ENCODE measurements at places on chromosomes 1 and 21.

GRCh38 chr1:178581351-178582303 is 68.7 kb downstream of the TEX35 start:
- no peak for DNase-seq

- peak; percentile 13 for DNase-seq
These were observed 85.3 kb upstream of the GPR88 start for GRCh38 chr1:100452641-100453040.

DNA sequence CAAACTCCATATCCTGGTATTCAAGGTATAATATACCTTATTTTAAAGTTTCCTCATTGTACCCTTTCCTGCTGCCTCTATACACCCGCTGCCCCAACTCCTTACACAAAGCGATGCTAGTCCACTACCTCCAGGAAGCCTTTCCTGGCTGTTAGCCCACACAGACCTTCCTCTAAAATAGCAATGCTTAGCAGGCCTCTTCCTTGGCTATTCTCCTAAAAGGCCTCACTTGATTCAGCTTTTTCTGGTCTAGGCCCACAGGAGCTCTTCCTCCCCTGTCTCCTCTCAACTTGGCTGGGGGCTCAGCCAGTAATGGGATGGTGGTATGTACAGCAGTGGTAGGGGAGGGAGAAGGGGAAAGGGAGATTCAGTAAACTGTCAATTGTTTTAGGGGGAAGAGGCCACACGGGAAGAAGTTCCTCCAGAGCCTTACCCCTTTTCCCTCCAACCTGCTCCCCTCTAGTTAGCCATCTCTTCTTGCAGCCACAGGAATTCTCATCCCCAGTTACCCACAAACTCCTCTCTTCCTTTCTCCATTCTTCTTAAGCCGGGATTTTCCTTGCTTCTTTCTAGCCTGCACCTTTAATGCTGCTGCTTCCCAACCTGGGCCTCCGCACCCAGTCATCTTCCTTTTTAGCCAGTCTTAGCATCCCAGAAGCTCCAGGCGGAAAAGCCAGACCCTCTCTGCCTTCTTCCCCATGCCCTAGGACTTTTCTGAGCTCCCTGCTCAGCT is 2.6 kb downstream of the LRRC41 start:
- no peak for DNase-seq

- DNase-seq = no peak
These were observed 11.7 kb upstream of the B3GALNT2 start for GRCh38 chr1:235515844-235516512.

GRCh38 chr1:72892461-72892860 is 610.1 kb upstream of the NEGR1 start:
- no peak for DNase-seq

DNA sequence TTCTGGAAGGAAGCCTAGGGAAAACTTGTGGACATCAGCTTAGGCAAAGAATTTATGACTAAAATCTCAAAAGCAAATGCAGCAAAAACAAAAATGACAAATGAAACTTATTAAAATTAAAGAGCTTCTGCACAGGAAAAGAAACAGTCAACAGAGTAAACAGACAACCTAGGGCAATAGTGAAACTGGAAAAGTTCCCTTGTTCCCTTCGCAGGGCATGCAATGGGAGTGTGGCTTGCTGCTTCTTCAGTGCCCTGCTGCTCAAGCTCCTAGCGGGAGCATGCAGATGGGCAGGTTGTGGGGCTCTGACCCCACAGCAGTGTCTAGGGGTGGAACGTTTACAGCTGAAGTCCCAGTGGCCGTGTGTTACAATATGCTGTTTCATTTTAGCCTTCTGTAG is 1797.4 kb downstream of the NCAM2 start:
- no peak for DNase-seq

GRCh38 chr1:156291226-156292061 is 4.0 kb downstream of the GLMP start:
- DNase-seq = peak; percentile 50

DNA sequence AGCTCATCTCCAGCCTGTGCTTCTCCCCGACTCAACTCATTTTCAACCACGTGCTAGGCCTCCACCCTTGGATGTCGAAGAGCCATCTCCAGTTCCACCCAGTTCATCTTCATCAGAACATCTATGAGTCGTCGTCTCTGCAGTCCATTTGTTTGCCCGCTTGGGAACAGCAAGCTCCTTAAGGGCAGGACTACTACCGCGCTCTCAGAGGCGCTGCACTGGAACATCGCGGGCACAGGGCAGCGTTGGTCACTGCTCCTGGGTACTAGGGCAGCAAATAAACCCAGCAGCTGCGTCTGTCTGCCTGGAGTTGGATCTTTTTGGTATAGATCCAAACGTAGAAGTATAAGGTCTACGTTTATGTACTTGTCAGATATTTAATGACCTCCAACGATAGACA is 478 bp upstream of the PRDM2 start:
- no peak for DNase-seq

- DNase-seq = no peak
These were observed 1356.6 kb upstream of the ADGRL2 start for GRCh38 chr1:80444171-80444570.

DNA sequence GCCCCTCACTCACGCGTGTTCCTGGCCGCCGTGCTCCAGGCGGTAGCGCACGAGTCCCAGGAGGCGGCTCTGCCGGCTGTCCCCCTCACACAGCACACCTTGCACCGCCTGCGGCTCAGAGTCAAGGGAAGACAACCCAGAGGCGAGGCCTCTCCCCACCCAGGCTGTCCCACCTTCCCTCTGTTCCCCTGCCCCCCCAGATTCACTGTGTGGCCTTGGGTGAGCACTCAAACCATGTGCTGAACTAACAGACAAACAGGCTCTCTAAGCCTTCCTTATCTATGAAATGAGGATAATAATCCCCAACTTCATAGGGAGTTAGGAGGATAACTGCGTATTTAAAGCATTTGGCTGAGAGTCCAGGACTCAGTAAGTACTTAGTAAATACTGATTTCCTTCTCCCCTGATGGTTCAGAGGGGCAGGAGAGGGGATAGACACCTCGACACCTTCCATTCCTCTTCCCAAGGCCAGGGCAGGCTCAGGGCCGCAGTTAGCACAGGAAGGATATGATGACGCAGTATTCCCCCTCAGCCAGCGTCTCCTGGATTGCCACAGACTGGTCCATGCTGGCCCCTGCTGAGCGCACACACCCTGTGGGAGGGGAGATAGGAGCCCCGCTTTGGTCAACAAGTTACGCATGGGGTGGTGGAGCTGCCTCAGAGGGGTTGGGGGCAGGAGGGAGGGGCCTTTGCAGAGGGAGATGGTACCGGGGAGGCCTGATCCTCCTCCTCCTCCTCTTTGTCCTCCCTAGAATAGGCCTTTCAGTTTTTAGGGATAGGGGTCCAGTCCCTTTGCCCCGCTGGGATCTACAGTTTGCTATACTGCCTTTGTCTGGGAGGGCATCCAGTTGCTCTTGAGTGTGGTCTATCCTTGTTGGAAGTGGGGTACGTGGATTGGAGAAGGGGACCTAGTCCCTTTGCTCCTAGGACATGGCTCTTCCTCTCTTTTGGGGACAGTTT is 830 bp downstream of the INPP5B start:
- peak; percentile 75 for DNase-seq

DNA sequence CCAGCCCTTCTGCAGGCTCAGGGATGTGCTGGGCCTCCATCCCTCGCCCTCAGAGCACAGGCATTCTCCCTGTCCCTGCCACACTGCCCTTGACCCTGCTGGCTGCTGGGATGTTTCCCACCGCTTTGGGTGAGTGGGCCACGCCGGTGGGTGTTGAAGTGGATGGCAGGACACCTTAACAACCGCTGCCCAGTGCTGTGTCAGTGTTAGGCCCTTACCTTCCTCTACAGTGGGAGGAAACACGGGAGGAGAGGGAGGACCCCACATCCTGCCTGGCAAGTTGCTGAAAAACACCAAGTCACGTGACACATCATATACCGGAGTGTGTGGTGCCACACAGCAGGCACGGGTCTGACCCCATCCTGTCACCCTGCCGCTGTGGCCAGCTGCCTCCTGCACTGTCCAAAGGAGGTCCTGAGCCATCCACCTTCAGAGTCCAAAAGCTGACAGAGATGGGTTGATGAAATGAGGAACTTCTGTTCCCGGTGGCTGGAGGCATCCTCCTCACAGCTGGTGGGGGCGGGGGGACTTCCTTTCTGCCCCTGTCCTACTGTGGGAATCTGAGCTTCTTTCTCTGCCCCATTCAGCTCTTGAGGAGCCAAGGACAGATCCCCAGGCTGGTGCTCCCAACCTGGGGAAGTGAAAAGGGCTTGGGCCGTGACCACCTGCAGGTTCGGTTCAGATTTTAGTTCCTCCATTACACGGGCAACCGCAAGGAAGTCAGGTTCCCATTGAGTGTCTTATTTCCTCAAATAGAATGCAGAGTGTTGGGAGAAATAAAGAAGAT is 3.2 kb upstream of the THEMIS2 start:
- DNase-seq = no peak

DNA sequence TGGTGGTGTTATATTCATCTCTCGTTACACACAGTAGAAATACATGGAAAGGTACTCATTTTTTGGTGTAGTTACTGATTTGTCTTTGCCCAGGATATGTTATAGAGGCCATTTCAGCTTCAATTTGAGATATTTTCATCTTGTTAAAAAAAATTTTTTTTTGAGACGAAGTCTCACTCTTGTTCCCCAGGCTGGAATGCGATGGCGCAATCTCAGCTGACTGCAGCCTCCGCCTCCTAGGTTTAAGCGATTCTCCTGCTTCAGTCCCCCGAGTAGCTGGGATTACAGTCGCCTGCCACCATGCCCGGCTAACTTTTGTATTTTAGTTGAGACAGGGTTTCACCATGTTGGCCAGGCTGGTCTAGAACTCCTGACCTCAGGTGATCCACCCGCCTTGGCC is 19.0 kb downstream of the MORC3 start:
- no peak for DNase-seq

- no peak for DNase-seq
These were observed 961 bp upstream of the VCAM1 start for GRCh38 chr1:100718581-100718980.

DNA sequence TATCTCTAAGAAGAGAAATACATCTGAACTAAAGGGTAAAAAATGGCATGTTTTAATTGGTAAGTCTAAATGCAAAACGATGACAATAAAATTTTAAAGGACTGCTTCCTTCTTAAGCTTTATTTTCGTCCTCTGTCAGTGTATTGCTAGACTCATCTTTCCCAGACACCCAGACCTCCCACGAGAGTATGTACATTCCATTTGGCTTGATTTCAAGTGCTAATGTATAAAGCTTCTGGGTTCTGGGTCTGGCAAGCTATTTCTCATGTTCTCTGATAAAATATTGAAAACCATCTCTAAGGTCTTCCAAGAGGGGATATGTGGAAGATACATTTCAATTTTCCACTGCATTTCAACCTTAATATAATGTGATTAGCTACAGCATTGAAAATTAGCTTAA is 24.6 kb upstream of the SLC2A1 start:
- no peak for DNase-seq

- no peak for DNase-seq
These were observed 420.6 kb downstream of the SIPA1L2 start for GRCh38 chr1:232209357-232209756.

GRCh38 chr1:92797961-92798360 is 13.1 kb upstream of the EVI5 start:
- peak; percentile 59 for DNase-seq

GRCh38 chr1:154406886-154407197 is 1.7 kb downstream of the IL6R start:
- no peak for DNase-seq

GRCh38 chr1:59057211-59057694 is 239.6 kb upstream of the FGGY start:
- peak; percentile 88 for DNase-seq

DNA sequence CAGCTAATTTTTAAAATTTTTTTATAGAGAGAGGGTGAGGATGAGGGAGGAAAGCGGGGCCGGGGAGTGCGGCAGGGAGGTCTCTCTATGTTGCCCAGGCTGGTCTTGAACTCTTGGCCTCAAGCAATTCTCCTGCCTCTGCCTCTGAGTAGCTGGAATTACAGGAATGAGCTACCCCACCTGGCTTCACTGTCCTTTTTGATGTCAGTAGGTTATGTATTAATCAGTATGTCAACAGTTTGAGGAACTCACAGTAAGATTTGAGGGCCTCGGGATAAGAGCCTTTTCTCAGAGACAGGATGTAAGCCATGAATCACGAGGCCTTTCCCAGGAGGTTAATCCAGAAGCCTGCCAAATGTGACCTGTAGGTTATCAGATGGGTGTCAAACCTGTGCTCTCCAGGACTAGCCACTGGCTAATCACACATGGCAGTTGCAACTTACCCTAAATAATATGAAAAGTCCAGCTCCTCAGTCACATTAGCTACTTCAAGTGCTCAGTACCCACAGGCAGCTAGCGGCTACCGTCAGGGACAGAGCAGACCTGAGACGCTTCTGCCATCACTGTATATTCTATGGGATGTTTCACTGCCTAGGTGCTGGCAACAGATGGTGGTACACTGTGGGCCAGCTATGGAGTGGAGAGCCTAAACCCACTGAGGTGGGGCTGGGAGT is 33.1 kb downstream of the TRIM67 start:
- DNase-seq = no peak

DNA sequence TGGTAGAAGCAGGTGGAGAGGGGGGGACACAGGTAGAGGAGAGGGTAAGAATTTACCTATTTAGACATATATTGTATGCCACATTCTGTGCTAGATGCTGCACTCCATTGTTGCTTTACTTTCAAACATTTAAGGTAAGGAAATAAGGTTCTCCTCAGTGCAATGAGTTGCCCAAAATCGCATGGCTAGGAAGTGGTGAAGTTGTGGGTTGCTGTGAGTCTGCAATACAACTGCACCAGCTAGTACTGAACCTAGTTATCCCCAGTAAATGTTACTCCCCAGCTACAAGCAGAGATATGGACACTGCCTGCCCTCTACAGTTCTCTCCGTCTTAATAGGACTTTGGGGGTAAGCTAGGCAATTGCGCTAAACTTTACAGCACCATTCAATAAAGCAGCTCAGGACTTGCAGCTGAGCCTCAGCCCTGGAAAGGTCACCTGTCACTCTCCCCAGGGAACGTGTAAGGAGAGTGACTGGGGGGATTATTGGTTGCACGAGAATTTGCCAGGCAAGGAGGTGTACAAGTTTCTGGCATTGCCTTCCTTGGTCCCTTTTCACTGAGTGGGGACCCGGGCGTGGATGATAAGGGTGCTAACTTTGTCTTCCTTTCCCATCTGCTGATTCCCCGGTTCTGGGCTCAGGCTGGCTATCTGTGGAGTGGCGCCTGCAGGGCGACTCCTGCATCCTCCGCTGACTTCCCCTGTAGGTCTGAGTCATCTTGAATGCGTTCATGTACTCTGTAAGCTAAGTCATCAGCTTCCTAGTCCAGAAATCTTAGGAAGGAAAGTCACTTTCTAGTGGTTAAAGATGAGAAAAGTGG is 71.3 kb upstream of the CNTN2 start:
- no peak for DNase-seq

- no peak for DNase-seq
These were observed 1.3 kb upstream of the CCSAP start for GRCh38 chr1:229344139-229344538.

DNA sequence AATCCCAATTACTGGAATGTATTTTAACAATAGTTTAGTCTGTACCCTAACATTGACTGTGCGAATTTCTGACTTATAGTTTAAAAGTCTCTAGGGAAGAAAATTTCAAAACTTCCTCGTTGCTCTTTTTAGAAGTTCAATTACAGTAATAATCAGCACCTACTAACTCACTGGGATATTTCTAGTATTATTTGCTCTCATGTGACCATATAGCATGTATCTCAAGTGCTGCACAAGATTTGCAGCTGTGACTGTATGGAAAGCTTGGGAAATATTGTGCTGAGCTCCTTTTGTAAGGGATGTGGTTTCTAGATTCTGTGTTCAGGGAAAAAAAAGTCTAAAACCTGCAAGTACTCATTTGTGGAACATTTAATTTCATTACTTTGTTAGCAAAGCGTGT is 153.1 kb downstream of the ST6GALNAC3 start:
- DNase-seq = no peak

- peak; percentile 18 for DNase-seq
These were observed 26.0 kb downstream of the FMO3 start for GRCh38 chr1:171116676-171117075.

Measured in AG04450 (cell line).